ENCODE measurements at places on chromosomes 4 and X.

- no peak for DNase-seq
These were observed 18.3 kb downstream of the G3BP2 start for GRCh38 chr4:75654905-75655304.

DNA sequence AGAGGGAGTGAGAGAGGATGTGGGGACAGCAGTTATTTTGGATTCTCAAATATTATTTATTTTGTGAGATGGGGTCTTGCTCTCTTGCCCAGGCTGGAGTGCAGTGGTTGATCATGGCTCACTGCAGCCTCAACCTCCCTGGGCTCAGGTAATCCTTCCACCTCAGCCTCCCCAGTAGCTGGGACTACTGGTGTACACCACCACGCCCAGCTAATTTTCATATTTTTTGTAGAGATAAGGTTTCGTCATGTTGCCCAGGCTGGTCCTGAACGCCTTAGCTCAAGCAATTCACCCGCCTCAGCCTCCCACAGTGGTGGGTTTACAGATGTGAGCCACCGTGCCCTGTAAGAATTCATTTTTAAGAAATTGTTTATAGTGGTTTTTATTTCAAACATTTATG lies 61.2 kb downstream of the FHDC1 start:
- no peak for DNase-seq

GRCh38 chrX:65596270-65597034 lies 61.9 kb upstream of the LAS1L start:
- no peak for DNase-seq

GRCh38 chr4:176084769-176085168 lies 19.1 kb downstream of the WDR17 start:
- DNase-seq = no peak

GRCh38 chrX:136538811-136539210 lies 6.8 kb downstream of the VGLL1 start:
- DNase-seq = no peak

- DNase-seq = no peak
These were observed 31.2 kb downstream of the CHM start for GRCh38 chrX:86016139-86016538.

DNA sequence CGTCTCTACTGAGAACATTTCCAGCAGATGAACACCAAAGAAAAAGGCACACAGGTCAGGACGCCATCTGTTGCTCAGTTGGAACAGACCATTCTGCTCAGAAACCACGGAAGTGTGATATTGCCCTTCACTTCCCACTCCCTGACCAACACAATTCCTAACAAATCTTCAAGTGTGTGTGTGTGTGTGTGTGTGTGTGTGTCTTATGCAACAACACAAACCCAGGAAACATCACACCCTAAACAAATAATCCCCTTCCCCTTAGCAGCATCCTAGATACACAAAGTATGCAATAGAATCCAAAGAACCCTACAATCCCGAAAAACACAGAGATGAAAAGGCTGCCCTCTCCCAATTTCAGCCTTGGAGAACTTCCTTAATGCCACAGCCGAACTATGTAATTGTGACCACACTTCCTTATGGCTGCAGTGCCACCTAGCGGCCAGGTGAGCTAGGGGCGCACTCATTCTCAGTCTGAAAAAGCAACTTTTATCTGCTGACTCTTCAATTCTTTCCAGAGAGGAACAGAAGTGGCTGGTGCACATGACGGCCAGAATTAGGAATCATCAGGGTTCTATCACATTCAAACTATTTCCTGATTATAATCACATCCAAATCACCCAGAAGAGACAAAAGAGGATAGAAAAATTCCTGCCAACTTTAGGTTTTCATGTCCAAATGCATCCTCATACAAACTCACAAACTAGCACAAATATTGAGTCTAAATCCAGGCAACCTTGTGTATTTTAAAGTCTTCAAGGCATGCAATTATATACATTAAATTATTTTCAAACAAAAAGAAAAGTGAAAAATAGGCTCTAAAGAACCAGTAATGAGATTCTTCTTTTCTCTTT lies 164.9 kb downstream of the DHX15 start:
- peak; percentile 88 for DNase-seq

GRCh38 chr4:158652920-158653319 lies 18.8 kb downstream of the C4orf46 start:
- no peak for DNase-seq

DNA sequence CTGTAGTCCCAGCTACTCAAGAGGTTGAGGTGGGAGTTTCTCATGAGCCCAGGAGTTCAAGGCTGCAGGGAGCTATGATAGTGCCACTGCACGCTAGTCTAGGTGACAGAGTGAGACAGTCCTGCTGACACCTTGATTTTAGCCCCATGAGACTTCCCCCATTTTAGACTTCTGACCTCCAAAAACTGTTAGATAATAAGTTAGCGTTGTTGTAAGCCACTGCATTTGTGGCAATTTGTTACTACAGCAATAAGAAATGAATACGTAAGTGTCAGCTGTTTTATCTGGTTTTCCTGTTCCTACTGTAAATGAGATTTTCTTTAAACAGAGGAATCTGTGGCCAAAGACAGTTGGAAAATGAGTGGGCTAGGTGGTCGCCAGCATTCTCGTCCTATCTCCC lies 83.9 kb downstream of the ARHGAP10 start:
- DNase-seq = no peak

DNA sequence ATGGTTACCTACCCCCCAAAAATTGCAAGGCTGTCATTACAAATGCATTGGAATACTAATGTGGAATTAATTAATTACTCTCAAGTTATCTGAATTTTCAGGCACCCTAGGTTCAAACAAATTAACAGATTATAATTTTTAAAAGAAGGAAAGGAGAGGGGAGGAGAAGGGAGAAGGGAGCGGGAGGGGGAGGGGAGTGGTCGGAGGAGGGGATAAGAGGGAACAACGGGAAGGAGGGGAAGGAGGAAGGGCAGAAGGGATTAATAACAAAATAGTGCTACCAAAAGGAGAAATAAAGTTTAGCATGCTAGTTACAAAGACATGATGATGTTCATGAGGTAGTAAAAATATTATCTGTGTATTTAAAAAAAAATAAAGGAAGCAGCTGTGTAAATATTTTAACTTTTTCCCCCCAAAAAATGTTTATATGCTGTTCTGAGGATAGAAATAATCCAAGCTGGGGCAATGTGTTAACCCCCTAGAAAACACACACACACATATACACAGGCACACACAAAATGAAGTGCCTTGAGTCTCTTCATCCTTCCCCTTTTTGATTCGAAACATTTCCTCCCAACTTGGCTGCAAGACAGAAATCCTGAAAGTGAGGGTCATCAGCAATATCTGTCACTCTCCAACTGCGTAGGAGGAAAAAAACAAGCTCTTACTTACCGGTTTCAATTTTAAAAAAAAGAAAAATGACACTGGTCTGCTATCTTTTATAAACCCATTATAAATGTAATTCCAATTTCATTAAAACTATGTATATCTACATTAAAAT lies 58.8 kb downstream of the PPP3CA start:
- no peak for DNase-seq

DNA sequence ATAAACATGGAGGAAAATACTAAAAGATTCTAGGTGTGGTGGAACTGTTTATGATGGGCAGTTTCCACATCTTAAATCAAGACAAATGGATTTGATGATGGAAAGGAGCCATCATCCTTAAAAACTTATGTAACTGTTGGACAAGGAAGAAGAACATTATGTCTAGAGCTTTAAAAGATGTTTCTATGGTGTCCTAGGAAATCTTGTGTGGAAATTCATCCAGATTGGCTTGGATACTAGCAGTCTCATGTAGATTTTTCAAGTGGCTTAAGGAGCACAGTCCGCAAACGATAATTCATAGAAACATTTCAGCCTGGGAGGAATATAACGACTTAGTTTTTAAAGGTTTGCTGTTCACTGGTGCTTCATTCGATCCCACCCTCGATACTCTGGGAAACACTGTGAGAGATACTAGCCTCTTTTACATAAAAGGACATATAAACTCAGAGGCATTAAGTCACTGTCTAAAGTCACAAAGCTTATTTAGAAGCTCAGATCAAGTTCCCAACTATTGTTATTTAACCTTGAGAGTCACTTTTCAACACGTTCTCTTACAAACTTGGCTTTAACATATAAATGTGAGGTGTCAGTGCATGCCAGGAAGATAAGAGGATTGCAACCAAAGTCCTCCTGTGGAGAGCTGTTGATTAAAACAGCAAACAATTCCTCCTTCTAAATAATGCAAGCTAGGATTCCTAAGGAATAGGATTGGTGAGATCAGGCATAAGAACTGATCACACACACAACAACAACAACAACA lies 135.7 kb upstream of the SCML1 start:
- no peak for DNase-seq

- DNase-seq = no peak
These were observed 31.2 kb downstream of the LGI2 start for GRCh38 chr4:24999392-25000089.

- DNase-seq = no peak
These were observed 4.5 kb downstream of the RAB39B start for GRCh38 chrX:155259752-155260151.

DNA sequence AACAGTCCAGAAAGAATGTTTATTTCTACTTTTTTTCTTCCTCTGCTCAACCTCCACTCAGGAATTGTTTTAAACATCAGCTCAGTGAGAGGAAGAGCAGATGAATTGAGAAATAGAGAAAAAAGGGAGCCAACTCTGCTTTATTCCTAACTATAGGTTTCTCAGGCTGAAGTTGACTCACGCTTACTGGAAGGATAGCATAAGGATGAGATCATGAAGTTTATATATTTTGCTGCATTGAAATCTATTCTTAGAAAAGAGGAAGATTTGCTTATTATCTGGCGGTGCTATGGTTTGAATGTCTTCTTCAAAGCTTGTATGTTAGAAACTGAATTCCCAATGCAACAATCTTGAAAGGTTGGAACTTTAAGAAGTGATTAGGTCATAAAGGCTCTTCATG lies 1673.4 kb upstream of the PCDH7 start:
- no peak for DNase-seq

DNA sequence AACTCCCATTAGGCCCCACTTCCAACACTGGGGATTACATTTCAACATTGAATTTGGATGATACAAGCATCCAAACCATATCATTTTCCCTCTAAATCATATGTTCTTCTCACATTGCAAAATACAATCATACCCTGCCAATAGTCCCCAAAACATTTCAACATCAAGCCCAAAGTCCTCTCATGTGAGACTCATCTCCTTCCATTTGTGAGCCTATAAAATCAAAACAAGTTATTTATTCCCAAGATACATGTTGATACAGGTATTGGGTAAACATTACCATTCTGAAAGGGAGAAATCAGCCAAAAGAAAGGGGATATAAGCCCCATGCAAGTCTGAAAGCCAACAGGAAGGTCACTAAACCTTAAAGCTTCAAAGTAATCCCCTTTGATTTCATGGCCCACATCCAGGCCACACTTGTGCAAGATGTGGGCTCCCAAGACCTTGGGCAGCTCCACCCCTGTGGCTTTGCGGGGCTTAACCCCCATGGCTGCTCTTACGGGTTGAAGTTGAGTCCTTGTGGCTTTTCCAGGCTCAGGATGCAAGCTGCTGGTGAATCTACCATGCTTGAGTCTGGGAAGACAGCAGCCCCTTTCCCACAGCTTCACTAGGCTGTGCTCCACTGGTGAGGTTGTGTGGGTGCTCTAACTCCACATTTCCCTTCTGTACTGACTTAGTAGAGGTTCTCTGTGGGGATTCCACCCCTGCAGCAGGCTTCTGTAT lies 40.6 kb upstream of the SERTM2 start:
- no peak for DNase-seq

DNA sequence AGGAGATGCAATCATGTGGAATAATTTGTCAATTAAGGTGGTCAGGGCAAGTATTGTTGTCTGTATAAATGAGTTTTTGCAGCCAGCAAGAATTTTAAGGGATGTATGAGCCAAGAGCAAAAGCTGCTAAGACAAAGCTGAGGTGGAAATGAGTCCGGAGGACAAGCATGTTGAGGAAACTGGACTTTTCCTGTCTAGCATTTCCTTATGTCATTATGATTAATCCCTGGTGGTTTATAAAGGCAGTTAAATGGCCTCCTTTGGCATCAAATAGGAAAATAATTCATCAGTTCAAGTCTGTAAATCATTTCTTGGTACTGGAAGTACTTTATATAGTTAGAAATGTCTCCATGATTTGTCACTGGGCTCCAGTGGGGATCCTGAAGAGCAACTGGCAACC lies 61.6 kb upstream of the TEX13A start:
- DNase-seq = no peak

GRCh38 chr4:89001647-89002445 lies 55.1 kb downstream of the FAM13A start:
- DNase-seq = no peak

GRCh38 chr4:74202062-74202586 lies 44.2 kb downstream of the MTHFD2L start:
- DNase-seq = no peak

DNA sequence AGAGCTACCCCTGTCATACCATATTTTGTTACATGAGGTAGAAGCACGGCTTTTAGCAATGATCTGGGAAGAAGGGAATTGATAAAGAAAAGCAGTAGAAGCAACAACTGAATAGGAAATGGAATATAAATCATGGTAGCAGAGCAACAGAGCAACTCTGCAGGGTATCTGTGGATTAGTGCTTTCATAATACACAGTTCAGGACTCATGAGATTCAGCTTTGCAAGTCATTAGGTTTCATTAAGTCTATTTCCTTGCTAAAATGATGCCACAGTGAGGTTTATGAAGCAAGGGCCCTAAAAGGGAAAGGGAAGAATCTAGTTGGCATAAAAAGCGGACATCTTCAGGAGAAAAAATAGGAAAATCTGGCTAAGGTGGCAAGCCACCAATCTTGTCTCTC lies 45.6 kb upstream of the GRPR start:
- no peak for DNase-seq

DNA sequence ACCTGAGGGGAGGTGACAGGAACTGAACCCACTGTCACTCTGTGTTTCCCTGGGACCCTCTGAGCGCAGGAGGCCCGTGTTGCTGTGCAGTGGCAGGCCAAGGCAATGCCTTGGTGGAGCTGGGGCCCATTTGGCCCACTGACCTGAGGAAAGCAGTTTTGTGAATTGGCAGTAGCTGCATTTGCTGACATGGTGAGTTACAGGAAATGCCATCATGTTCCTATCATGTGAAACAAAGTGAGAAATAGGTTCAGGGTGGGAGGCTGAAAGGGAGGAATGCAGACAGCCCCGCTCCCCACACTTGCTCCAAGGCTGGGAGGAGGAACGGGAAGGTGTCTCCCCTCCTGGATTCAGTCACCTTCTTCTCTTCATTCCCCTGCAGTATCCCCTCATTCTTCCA lies 146.1 kb downstream of the PTTG2 start:
- DNase-seq = no peak
